Muscle of leg (tissue), 16 donors: ENCODE measurements at places on chromosomes 13 and 19.

- DNase-seq = peak; percentile 72
These were observed 12.4 kb downstream of the CEBPG start for GRCh38 chr19:33385956-33386355.

GRCh38 chr13:109361562-109362289 is 424.7 kb downstream of the IRS2 start:
- DNase-seq = no peak

- no peak for DNase-seq
These were observed 121.7 kb downstream of the ZNF429 start for GRCh38 chr19:21626924-21627697.

GRCh38 chr13:99477493-99477892 is 23.8 kb upstream of the TM9SF2 start:
- no peak for DNase-seq

- no peak for DNase-seq
These were observed 146.9 kb downstream of the ZNF536 start for GRCh38 chr19:30518965-30519606.

GRCh38 chr19:2041683-2042484 is 9.2 kb downstream of the MKNK2 start:
- DNase-seq = peak; percentile 97

- DNase-seq = peak; percentile 53
These were observed 17.7 kb downstream of the GRIK5 start for GRCh38 chr19:42052241-42052863.

- no peak for DNase-seq
These were observed 66.3 kb downstream of the ZIC5 start for GRCh38 chr13:99905224-99905623.

- DNase-seq = peak; percentile 33
These were observed 2.7 kb upstream of the RSPH6A start for GRCh38 chr19:45817725-45818301.

DNA sequence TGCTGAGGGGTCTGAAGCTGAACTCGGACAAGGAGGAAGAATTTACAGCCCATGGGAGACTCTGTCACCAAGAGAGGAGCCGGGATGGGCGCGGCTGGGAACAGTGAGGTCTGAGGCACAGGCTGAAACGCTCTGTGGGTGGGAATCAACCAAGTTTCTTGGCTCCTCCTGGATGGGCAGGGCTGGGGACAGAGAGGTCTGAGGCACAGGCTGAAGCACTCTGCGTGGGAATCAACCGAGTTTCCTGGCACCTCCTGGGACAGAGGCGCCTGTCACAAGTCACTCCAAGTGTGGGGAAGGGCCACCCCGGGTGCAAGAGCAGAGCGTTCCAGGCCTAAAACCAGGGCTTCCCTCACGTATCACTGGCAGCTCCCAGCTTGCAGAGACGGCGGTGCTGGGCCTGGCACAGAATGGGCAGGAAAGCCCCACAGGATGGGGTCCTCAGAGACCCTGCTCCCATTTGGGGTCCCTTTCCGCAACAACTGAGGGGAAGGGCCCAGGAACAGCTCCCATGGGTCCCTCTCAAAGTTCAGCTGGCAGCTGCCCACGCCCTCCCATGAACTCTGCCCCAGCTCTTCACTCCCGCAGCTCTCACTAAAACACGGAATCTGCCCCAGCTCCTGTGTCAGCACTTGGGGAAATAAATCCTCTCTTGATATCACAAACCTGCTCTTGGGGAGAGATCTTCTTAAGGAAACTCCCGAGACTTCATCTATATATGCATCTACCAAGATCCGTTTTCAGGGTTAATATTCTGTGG is 18.5 kb downstream of the AP3D1 start:
- DNase-seq = no peak

GRCh38 chr13:112984954-112985802 is 16.2 kb downstream of the MCF2L start:
- DNase-seq = no peak

GRCh38 chr13:36124236-36124822 is 6.9 kb downstream of the DCLK1 start:
- DNase-seq = peak; percentile 50

- no peak for DNase-seq
These were observed 108.5 kb upstream of the C1QTNF9B start for GRCh38 chr13:24005755-24006281.

DNA sequence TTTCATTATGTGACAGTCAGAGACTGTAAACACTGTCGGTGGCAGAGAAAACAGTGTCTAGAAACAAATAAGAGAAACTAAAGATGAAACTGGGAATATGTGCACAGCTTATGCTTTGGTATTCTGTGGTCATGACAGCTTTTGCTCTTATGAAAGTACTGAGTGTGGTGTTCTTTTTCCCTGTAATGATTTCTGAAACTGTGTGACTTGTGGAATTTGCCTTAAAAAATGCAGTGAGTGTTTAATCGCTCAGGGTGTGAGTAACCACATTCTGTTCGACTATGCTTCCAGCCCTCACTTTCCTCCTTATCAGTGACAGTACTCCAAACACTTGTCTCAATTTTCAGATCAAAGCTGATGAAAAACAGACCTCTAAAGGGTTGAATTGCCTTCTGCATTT is 66.9 kb upstream of the DIAPH3 start:
- DNase-seq = no peak

GRCh38 chr13:29948244-29948643 is 97.8 kb upstream of the UBL3 start:
- no peak for DNase-seq

DNA sequence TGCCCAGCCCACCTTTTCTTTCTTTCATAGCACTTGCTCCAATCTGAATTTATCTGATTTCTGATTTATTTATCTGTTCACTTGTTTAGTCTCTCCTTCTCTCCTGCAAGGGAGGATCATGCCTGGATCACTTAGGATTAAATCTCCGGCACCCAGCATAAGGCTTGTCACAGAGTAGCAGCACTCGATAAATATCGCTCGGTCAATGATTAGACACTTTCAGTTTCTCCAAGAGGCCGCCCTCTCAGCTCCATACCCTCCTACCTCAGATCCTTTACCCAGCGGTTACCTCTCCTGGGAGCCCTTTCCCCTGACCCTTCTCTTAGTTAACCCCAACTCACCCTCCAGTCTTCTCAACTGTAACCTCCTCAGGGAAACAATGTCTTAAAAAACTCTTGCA is 1.4 kb downstream of the CLIP3 start:
- no peak for DNase-seq

- DNase-seq = no peak
These were observed 5.5 kb downstream of the ZBTB7A start for GRCh38 chr19:4061178-4061682.

- DNase-seq = no peak
These were observed 6.6 kb downstream of the ZBTB7A start for GRCh38 chr19:4059891-4060620.

DNA sequence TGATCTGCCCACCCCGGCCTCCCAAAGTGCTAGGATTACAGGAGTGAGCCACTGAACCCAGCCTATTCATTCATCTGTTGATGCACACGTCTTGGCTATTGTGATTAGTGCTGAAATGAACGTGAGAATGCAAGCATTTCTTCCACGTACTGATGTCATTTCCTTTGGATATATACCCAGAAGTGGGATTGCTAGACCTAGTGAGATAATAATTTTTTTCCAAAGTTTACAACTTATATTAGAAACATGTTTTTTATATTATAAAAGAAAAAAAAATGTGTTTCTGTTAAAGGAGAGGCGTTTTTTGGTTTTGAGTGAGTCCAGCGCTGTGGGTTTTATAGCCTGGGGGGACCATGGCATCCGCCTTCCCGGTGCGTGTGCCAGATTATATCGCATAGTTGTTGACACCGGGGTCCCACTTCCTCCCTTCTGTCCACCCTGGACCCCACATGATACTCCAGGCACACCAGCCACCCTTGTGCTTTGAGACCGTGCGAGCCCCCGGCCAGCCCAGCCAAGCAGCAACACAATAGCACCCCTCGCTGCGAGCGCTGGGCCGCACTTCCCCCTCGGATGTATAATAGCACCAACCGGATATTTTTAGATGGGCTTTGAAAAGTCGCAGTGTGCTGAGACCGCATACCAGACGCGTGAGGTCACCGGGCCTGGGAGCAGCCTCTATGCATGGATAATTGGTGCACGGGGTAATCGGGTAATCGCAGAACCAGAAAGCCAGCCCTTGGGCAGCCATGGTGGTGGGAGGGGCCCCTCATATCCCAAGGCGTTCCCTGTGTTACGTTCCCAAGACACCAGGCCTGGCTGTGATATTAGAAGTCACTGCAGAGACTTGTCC is 59.6 kb downstream of the MYO9B start:
- DNase-seq = peak; percentile 98

GRCh38 chr13:26021516-26021915 is 30.3 kb downstream of the SHISA2 start:
- DNase-seq = no peak

DNA sequence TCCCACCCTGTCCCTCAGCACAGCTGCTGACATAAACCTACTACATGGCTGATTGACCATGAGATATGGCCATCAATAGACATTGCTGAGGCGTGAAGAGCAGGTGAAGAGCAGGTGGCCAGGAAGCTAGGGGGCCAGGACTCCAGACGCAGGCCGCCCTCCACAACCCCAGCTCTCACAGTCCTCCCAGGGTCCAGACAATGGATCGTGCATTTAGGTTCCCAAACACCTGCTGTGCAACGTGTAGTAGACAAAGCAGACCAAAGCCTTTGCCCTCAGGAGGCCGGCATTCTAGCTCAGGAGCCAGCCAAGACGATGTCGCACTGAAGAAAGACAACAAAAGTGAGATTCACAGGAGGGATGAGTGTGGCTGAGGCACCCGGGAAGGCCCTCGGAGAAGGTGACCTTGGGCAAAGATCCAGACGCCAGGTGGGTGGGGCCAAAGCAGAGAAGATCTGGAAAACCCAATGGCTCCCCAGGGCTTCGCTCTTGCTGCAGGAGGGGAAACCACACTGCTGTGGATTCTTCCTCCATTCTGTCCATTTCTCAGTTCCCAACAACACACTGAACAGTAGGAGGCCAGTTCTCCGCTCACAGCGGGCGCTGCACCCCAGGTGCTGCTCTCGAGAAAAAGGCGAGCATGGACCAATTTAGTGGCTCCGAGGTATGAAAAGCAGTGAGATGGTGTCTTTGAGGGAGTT is 1.4 kb downstream of the FFAR1 start:
- no peak for DNase-seq

DNA sequence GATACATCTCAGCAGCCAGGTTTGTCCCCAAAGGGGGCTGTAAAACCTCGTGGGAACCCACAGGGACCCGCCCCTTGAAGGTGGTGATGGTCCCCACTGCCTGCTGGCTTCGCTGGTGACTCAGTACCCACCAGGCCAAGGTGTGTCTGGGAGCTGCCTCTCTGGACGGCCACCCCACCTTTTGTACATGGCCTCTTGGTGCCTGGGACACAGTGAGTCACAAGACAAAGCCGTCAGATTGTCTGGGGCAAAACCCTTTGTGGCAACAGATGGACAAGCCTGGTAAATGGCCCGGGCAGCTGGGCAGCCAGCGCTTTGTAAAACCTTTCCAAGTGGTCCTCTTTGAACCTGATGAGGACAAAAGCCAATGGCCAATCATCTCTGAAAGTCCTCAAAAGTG is 27.9 kb upstream of the KLF2 start:
- no peak for DNase-seq

GRCh38 chr13:78608252-78608687 is 4.9 kb upstream of the POU4F1 start:
- no peak for DNase-seq

DNA sequence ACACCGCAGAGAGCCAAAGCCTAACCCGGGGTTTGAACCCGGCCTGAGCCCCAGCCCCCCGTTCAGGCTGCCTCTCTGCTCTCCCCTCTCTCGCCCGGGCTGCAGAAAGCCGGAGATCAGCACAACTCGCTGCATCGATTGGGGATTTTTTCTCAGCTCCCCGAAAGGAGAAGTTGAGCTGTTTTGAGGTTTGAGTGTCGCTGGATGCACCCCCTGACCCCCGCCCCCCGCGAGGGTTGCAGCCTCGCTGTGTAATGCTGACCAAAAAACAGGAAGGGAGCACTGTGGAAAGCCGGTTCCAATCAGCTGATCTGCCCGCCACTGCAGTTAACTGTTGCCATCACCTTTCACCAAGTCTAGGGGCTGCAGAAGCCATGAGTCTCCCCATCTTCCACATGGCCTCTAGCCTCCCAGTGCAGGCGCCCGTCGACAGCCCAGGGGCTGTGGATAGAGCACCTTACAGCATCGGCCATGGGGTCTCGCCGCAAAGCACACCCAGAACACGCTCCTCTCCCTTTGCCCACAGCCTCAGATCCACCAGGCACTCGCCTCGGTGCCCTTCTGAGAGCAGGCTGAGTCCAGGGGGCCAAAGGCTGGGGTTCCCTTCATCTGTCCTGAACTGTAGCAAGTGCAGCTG is 34.5 kb downstream of the MYO9B start:
- DNase-seq = peak; percentile 76

- no peak for DNase-seq
These were observed 10.1 kb downstream of the YIPF2 start for GRCh38 chr19:10918359-10918758.

DNA sequence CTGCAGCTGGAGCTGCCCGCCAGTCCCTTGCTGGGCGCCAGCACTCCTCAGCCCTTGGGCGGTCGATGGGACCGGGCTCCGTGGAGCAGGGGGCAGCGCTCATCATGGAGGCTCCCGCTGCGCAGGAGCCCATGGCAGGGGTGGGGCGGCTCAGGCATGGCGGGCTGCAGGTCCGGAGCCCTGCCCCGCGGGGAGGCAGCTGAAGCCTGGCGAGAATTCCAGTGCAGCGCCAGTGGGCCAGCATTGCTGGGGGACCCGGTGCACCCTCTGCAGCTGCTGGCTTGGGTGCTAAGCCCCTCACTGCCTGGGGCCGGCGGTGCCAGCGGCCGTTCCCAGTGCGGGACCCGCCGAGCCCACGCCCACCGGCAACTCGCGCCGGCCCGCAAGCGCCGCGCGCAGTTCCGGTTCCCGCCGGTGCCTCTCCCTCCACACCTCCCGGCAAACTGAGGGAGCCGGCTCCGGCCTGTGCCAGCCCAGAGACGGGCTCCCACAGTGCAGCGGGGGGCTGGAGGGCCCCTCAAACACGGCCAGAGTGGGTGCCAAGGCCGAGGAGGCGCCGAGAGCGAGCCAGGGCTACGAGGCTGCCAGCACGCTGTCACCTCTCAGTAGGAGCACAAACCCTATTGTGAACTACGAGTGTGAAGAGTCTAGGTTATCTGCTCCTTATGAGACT is 687.1 kb downstream of the PCDH17 start:
- DNase-seq = no peak

- no peak for DNase-seq
These were observed 151.6 kb downstream of the TEX29 start for GRCh38 chr13:111472083-111472482.

DNA sequence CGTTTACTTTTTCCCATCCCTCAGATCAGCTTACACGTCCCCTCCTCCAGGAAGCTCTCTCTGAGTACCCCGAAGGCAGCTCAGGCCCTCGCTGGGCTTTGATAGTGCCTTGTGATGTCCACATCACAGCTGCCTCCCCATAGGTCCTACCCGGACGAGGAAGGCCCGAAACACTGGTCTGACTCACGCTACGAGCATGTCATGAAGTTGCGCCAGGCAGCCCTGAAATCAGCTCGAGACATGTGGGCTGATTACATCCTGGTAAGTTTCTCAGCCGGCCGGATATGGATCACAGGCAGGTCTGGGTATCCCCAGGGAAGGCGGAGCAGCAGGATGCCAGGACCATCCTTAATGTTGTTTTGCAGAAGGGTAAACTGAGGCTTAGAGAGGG is 4.8 kb downstream of the COLGALT1 start:
- no peak for DNase-seq

GRCh38 chr13:53276265-53276664 is 247.7 kb downstream of the OLFM4 start:
- no peak for DNase-seq

- peak; percentile 23 for DNase-seq
These were observed 62.8 kb downstream of the ARHGEF7 start for GRCh38 chr13:111177921-111178320.

GRCh38 chr13:59835569-59835968 is 328.2 kb downstream of the DIAPH3 start:
- no peak for DNase-seq

- no peak for DNase-seq
These were observed 9.1 kb upstream of the VWA8 start for GRCh38 chr13:41970022-41970421.
